Activated T-cell treated with anti-CD3 and anti-CD28 coated beads, Interleukin-2, amount 50 U/mL, for 24 hours (primary cell): ENCODE measurements at places on chromosomes 16 and 17.

- no peak for DNase-seq
Measured at GRCh38 chr16:56879276-56879675, 14.3 kb downstream of the SLC12A3 start.

DNA sequence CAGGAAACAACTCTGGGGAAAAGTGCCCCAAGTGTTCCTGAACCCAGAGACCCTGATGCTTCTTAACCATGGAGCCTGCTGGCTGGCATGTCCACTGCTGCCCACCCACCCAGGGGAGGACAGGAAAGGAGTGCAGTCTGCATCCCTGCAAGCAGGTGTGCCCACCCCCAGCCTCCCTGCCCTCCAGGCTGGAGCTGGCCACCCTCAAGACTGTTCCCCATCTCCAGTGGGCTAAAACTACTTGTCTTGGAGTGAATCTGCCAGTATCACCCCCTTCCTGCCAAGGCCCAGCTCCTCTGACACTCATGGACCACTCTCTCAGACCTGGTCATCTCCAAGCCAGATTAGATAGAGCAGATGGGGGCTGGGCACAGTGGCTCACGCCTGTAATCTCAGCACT is 29.8 kb downstream of the ARHGAP27 start:
- no peak for DNase-seq

DNA sequence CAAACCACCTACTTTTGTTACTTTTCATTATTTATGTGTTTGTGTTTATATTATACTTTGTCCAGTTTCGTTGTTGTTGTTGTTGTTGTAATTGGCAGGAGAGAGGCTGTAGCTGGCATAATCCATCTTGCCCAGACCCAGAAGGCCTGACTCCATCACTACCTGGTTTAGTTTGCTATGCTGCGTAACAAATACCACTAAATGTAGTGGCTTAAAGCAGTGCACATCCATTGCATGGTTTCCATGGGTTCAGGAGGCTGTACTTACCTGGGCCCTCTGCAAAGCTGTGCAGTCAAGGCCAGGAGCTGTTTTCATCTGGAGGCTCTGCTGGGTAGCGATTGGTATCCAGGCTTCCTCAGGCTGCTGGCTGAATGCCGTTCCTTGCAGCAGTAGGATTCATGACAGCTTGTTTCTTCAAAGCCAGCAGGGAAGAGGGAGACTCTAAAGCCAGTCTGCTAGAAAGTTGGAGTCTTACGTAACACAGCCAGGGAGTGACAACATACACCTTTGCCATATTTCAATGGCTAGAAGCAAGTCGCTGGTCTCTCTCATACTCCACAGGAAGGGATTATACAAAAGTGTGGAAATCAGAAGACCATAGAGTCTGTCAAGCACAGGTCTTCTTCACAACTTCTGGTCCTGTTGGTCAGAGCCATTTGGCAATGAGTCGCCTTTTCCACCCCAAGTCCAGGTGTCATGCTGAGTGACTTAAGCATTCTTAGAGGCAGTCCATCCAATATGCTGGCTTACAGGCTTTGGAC is 41.1 kb downstream of the TNRC6C start:
- no peak for DNase-seq

DNA sequence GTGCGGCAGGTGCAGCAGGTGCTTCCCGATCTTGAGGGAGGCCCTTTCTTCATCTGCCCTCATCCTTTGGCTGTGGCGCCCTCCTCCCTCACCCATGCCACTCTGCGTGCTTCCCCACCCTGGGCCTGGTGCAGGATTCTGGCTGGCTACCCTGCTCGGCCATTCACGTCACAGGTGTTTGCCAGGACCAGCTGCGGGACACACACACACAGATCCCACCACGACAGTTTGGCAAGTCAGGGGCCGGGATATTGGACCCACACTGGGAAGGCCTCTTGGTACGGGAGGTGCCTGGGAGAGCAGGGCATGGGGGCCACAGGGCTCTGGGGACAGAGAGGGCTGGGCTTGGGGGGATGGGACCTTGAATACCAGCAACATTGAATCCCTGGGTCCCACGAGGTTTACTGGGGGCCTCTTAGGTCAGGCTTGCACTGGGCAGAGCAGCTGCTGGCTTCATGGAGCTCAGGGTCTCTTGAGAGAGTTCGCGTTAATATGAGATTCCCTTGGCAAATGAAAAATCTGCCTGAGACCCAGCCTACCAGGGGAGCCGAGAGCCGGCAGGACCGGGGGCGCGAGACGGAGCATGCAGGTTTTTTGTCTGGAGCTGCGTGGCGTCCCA is 15.1 kb downstream of the ADCY7 start:
- DNase-seq: no peak

- no peak for DNase-seq
Measured at GRCh38 chr17:47427985-47428384, 102.9 kb upstream of the NPEPPS start.

DNA sequence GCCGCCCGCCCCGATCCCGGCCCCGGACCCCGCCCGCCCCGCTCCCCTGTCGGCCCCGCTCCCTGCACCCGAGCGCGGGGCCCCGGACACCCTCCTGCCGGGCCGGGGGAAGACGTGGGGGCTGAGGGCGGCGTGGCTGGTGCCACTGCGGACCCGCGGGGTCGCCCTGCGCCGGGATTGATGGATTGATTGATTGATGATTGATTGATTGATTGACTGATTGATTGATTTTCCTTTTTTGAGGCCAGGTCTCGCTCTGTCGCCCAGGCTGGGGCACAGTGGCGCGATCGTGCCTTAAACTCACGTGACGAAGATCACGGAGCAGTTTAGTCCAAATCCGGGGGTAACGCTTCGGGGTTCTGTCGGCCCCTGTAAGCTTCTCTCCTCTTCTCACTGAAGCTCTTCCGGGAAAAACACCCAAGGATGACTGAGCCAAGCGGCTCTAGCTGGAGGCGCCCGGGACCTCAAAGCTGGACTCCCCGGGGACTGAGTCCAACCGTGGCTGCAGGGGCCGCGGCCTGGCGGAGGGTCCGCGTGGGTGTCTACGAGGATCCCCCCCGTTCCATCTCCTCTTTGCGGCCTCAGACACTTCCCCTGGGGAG is 40.2 kb upstream of the BHLHA9 start:
- no peak for DNase-seq

- DNase-seq: no peak
Measured at GRCh38 chr17:14169901-14170300, 66.8 kb downstream of the CDRT15 start.

- DNase-seq: peak; percentile 34
Measured at GRCh38 chr17:70168044-70168976, 1.0 kb upstream of the KCNJ2 start.

DNA sequence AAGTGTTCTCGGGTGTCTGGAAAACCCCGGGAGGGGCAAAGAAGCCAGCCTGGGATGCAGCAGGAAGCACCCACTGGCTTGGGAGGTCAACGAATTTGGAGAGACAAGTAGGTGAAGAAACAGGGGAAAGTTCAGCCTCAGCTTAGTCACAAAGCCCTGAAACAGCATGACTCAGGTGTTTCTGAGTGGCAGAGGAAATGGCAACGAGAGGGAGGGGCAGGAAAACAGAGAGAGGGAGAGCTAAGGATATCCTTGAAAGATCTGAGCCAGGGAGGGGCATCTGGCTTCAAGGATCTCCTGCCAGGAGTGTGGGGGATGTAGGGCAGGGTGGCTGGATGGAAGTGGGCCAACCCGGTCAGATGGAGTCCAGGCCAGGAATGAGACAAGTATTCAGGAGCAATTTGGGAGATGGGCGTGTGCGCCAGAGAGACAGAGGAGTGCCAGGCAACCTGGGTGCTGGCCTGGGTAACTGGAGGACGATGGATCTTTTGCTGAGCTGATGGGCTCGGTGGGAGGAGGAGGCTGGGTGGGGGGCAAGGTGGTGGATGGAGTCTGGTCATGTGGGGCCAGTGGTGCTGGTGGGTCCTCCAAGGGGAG is 27.2 kb downstream of the ABCC3 start:
- DNase-seq: peak; percentile 43

DNA sequence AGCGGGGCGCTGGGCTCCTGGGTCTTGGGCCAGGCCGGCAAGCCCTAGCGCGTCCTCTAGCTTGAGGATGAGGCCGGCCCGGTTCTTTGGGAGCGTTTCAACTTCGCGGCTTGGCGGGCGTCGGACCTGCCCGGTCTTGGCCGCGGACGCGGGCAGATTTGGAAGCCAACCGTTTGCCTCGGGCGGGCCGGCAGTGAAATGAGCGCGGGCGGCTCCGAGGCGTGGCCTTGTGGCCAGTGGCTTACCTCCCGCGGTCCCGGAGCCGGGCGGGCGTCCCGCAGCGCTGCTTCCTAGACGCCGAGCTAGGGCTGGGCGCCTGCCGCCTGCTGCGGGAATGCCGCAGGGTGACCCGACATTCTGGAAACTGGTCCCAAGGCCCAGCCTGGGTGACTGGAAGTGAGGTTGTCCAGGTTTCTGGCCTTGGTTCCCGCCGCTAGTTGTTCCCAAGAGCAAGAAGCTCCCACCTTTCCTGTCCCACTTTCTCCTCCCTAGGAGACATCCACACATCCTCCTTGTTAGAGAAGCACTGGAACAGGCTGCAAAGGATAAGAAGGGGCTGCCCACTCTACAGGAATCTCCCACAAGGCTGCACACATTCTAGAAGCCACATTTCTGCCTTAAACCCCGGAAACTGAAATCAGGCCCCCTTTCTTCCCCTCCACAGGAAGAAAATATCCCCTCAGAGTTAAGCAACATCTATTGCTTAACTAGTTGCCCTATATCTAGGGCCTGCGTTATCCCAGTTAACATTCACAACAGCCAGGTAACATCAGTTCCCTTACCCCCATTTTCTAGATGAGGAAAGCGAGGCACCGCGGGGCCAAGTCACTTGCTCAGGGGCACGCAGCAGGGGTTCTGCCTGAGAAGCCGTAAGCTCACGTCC is 4.5 kb upstream of the CBX8 start:
- DNase-seq: no peak

DNA sequence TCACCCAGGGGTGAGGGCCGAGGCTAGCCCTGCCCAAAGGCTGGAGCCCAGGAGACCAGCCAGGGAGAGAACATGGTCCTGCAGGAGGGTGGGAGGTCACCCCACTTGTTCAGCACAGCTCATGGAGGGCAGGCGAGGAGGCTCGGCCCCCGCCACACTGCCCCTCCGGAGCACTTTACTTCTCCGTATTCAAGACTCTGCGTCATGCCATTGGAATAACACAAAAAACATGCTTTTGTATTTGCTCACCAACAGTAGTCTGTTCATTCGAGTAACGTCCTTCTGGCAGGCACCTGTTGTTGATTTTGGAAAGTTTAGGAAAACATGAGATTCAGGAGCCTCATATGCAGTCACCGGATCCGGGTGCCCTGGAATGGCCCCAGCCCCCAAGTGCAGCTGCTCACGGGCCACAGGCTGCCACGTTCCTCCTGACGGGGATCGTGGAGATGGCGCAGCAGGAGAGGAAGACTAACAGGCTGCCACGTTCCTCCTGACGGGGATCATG is 81.1 kb upstream of the DNAH17 start:
- DNase-seq: no peak

DNA sequence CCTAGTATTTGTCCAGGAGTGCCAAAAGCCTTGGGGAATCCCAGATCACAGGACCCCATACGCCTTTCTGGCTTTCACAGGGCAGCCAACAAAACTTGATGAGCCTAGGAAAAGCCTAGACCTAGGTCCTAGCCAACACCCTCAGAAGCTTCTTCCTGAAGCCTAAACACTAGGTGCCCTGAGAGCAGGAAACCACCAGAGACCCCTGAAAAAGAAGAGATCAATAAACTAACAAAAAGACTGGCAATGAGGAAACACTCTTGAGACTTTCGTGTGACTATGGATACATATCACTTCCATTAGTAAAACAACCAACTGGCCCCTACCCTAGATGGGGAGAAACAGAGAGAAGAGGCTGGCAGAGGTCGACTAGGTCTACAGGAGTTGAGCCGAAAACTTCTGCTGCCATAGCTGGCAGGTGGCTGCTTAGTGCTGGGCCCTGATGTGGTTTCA is 1.2 kb downstream of the ORMDL3 start:
- DNase-seq: no peak

- no peak for DNase-seq
Measured at GRCh38 chr17:17052462-17053221, 10.4 kb downstream of the MPRIP start.

GRCh38 chr16:49515861-49516260 is 142.3 kb downstream of the C16orf78 start:
- no peak for DNase-seq

GRCh38 chr16:89253548-89254287 is 36.2 kb downstream of the ZNF778 start:
- no peak for DNase-seq

DNA sequence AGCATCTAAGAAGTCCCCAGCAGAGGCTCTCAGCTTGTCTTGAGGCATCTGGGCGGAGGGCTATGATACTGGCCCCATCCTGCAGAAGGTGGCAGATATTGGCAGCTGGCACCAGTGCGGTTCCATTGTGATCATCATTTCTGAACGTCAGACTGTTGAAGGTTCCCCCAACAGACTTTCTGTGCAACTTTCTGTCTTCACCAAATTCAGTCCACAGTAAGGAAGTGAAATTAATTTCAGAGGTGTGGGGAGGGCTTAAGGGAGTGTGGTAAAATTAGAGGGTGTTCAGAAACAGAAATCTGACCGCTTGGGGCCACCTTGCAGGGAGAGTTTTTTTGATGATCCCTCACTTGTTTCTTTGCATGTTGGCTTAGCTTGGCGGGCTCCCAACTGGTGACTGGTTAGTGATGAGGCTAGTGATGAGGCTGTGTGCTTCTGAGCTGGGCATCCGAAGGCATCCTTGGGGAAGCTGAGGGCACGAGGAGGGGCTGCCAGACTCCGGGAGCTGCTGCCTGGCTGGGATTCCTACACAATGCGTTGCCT is at the start of gene CIITA:
CIITA (plus strand) TSS at position 404 of the 543 bp plus-strand sequence; CDS start at position 533, 129 bp downstream.
- peak; percentile 61 for DNase-seq

DNA sequence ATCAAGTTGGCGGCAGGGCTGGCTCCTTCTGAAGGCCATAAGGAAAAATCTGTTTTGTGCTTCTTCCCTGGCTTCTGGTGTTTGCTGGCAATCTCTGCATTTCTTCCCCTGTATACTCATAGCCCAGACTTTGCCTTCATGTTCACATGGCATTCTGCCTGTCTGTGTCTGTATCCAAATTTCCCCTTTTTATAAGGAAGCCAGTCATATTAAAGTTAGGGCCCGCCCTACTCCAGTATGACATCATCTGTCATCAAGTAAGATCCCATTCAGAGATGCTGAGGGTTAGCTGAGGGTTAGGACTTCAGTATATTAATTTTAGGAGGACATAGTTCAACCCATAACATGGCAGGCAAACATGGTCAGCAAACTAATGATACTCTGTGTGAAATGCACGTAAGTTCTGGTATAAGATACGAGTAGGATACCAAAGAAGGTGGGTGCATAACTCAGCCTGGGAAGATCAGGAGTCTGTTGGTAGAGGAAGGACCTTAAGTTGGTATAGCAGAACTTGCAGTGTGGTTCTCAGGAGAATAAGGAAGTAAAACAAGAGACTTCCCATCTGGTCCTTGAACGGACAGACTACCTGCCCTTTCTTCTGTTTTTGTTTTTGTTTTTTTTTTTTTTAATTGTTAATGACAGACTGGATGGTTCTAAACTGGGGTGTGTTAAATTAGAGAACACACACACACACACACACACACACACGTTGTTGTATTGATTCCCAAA is 13.9 kb downstream of the MAP2K6 start:
- no peak for DNase-seq

DNA sequence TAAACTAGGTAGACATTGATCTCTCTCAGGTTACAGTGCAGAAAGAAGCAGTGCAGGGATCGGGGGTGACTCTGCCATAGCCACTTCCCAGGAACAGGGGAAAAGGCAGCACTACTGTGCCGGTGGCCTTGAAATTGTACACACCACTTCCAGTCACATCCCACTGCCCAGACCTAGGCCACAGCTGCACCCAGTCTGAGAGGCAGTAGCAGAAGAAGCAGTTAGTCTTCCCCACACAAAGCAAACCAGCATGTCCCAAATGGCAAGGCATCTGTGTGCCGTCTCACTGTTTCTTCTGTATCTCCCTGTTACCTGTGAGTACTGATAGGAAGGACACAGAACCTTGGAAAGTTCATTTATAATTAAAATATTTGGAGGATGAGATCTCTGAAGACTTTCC is 47.0 kb downstream of the TMC6 start:
- no peak for DNase-seq
